Epithelial cell of proximal tubule (primary cell): ENCODE measurements at places on chromosomes 1 and 21. TPM values are rescaled to one million over a fixed set of nuclear protein-coding genes. Genes with fewer than 3 reads are reported as not detected.

Gene LRRIQ3
- total RNA-seq = 1.4 TPM in 1 of 2 replicates, not detected in the other

DNA sequence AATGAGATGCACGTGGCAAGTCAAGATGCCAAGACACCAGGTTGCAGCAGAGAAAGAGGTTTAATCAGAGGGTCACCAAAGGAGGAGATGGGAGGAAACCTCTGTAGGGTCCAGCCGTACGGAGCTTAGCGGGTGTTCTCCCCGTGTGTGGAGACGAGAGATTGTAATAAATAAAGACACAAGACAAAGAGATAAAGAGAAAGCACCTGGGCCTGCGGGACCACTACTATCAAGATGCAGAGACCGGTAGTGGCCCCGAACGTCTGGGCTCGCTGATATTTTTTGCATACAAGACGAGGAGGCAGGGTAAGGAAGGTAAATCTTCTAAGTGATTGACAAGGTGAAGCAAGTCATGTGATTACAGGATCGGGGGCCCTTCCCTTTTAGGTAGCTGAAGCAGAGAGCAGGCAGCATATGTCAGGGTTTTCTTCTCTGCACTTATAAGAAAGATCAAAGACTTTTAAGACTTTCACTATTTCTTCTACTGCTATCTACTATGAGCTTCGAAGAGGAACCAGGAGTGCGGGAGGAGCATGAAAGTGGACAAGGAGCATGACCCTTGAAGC, 41.2 kb upstream of the TDRD10 start:
- DNase-seq = no peak

Gene IFI6
- 6.4 and 28.3 TPM in 2 replicates for total RNA-seq

DNA sequence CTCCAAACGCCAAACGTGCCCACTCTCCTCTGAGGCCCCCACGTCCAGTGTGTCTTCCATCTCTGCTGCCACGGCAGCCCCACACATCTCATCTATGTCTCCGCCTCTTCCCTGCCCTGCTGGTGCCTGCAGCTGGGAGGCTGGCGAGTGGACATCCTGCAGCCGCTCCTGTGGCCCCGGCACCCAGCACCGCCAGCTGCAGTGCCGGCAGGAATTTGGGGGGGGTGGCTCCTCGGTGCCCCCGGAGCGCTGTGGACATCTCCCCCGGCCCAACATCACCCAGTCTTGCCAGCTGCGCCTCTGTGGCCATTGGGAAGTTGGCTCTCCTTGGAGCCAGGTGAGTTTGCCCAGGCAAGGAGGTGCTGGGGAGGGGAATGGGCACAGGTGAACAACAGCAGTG, 8.6 kb downstream of the ADAMTSL4 start:
- DNase-seq = no peak

GRCh38 chr1:52579415-52579814, 22.8 kb upstream of the GPX7 start:
- no peak for DNase-seq

DNA sequence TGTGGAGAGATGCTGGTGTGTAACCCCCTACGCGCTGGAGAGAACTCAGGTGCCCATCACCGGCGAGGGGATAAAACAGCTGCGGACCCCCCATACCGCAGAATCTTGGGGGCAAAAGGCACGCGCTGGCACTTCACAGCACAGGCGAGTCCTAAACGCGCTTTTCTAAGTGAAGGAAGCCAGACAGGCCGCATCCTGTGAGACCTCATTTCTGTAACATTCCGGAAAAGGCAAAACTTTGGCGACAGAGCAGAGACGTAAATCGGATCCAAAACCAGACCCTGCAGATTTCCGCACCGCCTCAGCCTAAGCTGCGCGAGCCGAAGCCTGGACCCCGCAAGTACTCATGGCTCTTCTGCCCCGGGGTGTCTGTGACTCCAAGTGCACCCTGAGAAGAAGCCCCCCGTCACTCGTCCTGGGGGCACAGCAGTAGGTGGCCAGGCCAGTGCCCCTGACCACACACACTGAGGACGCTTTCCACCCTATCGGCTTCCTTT, 60.9 kb downstream of the SLX9 start:
- DNase-seq = no peak

DNA sequence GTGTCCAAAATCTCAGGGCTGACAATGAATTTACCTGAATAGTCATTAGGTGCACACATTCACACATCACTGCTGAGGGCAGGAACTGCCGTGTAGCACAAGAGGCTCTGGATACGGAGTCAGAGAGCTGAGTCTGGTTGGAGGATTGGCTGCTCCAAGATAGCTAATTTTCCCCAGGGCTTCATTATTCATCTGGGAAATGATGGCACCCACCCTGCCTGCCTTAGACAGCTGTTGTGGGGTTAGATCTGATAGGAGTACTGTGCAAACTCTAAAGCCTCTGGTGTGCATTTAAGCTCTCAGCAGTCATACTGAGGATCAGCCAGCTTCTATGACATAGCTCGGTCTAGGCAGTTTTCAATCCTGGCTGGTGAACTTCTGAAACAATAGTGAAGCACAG, 67.0 kb downstream of the LMX1A start:
- no peak for DNase-seq

GRCh38 chr1:28126783-28127490, 38.5 kb upstream of the EYA3 start:
- no peak for DNase-seq
